Lower lobe of right lung (tissue), 2 donors: ENCODE measurements at places on chromosomes 4 and X. TPM values are rescaled to one million over a fixed set of nuclear protein-coding genes. Genes with fewer than 3 reads are reported as not detected.

Gene ZNF718
- total RNA-seq: 9.8 TPM

Gene F9
- total RNA-seq: not detected

Gene PRMT9
- 9.4 TPM for total RNA-seq

Gene CAMK2D
- 40.7 TPM for total RNA-seq

Gene RAB40A
- 0.53 TPM for total RNA-seq

Gene PAGE4
- not detected for total RNA-seq

DNA sequence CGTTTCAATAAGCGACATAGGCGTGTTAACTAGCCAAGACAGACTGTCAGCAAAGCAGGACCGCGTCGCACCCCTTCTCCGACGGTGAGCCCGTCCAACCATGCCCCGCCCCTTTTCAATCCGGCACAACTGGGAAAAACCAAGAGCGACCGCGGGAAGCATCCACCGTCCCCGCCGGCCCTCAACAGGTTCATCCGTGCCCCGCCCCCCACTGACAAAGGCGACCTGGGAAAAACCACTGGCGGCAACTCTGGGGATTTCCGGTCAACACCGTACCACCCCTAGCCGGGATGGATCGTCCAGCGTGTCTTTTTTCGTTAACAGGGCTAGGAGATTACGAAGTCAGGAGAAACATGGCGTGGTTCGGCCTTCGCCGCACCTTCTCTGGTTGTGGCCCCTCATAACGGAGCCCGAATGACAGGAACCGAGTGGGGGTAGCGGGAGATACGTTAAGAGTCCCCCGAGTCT lies 377 bp downstream of the TIMM17B start:
- peak; percentile 81 for DNase-seq
- H3K4me3 ChIP-seq: peak overlapping the region; percentile 69
- H3K27ac ChIP-seq: peak overlapping the region; percentile 92
- no peaks in the 10 kb centered on the region for H3K27me3 ChIP-seq
- H3K36me3 ChIP-seq: peaks cover 30% of the 10 kb centered on the region
- peaks cover 8% of the 10 kb centered on the region for H3K4me1 ChIP-seq
